ENCODE measurements at places on chromosomes 2 and 18.

DNA sequence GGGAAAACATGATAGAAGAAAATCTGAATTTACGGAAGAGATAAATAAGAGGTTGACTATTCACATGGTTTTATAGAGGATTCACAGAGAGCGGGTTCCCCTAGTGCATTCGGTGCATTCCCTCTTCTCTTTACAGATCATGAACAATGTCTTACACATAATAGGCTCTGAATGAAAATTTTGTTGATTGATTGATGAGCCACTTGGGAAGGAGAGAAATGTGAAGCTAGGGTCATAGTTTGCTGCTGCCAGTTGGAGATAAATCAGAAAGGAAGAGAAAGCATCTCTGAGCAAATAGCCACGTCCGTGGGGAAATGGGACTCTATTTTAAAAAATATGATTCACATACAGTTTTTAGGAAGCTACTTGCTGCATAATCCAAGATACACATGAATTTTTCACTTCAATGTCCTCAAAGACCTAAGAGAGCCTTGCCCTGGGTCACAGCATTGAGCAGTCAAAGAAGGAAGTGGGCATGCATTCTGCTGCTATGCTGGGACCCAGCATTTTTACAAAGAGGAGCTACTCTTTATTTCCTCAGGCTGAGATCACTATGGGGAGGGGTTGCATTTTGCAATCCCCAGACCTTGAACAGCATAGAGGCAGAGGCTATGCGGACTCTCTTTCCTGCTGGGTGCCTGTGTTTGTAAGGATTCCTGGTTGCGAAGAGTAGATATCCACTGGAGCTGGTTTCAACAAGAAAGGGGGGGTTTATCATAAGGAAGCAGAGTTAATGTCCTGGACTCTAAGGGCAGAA is 395.3 kb downstream of the TSN start:
- no peak for DNase-seq

- DNase-seq = no peak
Measured at GRCh38 chr2:169291517-169291916, 70.8 kb downstream of the LRP2 start.

DNA sequence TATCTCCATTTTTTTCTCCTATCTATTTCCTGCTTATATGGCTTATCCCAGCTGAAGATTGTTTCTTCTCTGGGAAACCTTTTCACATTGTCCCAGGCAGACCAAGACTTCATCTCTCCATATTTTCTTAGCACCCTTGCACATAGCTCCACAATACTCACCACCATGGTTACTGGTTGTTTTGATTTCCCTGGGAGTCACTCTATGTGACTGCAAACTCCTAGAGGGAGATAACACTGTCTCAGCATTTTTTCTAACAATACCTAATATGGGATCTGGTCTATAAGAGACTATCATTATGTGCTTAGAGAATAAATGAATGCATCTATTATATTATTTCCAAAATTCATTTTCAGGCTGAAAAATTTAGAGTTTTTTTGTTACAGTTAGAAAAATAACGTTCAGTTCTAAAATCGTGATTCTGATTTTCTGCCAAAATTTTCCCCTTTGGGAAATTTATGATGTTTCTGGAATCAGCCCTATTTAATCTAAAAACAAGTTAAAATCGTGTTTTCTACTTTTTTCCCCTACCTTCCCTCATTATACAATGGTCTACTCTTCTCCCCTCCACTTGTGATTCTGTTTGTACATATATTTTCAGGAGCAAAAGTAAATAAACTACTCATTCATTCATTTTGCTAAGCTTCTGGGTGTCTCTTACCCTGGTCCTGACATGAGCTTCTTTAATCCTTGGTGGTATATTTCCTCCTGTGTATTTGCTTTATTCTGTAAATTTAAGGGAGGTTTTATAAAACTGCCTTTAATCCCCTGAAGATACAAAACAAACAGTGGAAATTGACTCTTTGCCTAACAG is 95.4 kb downstream of the HNMT start:
- DNase-seq = no peak

DNA sequence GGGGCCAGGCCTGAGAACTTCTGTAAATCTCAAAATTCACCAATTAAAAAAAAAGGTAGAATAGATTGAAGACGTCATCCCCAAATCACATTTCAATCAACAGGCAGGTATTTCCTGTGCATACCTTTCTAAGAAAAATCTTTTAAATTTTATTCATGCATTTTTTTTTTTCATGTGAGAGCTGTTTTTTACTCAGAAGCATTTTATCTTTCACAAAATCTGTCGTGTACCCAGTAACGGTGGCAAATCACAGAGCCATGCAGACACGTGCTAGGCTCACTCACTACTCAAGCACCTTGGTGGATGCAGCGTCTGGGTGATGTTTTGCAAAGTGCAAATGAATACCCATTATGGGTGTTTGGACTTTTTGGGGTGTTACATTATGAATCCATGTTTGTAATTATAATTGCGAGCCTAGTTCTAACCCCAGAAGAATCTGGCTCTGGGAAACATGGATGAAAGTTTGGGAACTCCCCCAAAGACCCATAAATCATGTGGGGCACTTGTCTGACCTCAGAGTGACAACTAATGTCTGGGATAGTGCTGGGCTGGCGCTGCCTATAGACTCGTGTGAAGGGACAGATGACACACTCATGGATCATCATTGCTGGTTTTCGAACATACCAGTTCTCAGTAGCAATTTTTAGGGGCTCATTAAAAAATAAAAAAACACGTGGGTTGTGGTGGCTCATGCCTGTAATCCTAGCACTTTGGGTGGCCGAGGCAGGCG is 335.2 kb downstream of the LPIN1 start:
- no peak for DNase-seq

- no peak for DNase-seq
Measured at GRCh38 chr18:32049393-32050171, 31.0 kb downstream of the RNF125 start.

GRCh38 chr18:11323359-11323819 is 174.0 kb upstream of the PIEZO2 start:
- no peak for DNase-seq

DNA sequence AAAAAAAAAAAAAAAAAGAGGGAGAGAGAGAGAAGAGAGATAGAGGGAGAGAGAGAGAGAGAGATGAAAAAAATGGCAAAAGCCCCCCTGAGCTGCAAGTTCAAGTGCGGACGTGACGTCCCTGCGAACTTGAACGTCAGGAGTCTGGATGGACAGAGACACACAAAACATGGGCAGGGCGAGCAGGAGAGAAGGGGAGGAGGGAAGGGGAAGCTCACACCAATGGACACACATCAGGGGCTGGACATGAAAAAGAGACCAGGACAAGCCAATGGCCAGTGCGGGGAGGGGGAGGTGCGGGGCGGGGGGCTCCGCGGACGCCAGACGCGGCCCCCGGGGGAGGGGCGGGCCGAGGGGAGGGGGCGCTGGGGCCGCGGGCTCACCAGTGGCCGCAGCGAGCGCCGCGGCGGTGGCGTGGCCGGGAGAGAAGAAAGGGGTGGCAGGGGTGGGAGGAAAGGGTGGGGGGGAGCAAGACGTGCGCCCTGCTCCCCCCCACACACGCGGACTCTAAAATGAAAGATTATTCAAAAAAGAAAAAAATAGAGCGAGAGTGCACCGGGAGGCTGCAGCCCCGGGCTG is at the start of gene BCL11A:
BCL11A (minus strand) TSS at position 160 of the 579 bp plus-strand sequence. CDS start 384 bp downstream, outside the sequence.
- no peak for DNase-seq

GRCh38 chr2:163207693-163208370 is 369.3 kb upstream of the KCNH7 start:
- no peak for DNase-seq

DNA sequence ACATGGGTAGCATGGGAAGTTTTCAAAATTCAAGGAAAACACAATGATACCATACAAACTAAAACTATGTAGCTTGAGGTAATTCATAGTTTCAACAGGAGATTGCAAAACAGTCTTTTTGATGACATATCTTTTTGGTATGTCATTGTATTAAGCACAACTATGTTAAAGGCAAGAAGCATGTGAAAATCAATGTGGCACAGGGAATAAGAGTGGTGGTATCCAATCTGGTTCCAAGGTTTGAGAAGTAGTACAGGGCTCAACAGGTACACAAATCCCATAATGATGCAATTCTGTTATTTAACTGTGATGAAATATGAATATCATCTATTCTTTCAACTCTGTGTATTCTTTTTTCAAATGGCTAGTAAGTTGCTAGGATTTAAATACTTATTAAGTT is 16.4 kb upstream of the DLX2 start:
- DNase-seq = no peak

DNA sequence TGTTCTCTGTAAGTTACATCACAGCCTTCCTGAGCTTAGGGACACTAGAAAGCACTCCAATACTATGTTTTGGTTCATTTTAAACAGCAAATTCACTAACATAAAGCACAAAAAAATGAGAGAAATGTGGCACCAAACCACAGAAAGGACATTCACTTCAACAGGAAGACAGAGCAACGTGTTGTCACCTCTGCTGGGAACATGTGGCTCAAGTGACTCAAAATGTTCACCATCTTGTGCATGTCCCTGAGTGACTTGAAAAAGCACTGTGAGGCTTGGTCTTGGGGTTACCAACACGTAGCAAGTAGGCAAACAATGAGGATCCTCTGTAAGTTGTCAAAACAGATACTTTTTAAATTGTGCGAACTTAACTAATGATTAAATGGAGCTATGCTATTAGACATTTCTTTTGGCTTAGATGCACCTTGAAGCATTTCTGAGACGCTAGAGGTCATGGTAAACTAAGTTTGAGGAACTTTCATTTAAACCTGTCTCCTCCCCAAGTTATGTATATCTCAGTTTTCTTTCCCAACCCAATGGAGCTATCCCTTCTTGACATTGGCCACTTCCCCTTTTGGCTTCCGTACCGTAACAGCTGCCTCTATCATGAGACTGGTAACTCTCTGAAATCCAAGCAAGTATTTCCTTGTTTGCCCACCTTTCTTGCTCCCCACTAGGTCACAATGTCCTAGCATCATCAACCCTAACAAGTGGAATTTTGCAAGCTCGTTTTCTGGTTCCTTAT is 14.0 kb upstream of the ST6GAL2 start:
- DNase-seq = no peak

GRCh38 chr2:9308186-9308955 is 101.8 kb downstream of the ASAP2 start:
- DNase-seq = no peak

- no peak for DNase-seq
Measured at GRCh38 chr18:37445368-37445767, 120.2 kb downstream of the CELF4 start.

- DNase-seq = no peak
Measured at GRCh38 chr2:17719562-17720371, 33.8 kb downstream of the SMC6 start.

DNA sequence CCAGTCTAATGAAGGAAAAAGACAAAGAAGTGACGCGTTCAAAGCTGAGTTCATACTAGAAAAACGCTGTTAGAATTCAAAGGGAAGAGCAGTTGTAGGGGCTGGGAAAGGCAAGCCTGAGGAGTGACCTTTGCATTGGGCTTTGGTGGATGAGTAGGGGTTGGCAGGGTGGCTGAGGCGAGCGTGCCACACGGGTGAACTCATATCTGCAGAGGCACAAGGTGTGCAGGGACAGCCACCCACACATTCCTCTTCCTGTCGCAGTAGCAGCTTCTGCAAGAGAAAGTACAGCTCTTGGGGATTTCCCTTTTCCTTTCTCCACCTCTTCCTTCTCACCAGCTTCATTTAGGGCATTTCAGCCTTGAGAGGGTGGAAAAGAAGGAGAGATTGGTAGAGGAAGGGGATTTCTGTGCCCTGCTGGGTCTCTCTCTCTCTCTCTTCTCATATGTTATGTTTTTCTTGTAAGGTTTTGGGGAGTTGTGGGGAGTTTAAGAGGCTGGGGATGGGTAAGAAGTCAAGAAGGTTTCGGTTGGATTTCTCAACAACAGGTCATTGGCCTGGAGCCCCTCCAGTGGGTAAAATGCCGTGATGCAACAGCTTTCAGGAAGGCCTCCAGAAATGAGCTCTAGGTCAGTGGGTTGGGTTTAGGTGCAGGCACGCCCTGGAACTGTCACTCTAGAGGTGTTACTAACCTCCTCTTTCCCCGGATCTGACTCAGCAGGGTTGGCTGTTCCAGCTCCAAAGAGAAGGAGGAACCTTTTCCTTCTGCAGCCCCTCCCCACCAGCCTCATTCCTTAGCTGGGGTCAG is 40.1 kb downstream of the ODC1 start:
- no peak for DNase-seq

GRCh38 chr2:42809131-42809818 is 16.9 kb upstream of the HAAO start:
- no peak for DNase-seq

DNA sequence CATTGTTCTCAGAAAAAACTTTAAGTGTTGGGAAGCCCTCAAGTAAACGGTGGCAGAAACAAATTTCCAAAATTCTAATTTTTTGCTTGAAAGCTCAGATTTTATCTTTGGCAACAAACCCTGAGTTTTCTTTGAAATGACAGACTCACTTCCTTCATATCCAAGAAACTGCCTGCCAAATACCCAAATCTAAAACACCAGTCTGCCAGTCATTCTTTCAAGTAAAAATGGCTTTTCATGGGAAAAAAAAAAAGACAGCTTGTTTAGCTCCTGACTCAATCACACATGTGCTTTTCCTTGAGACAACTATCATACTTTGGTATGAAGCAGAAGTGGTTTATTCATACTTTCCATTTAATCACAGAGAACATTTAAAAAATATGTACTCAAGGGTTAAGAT is 40.6 kb upstream of the CSRNP3 start:
- DNase-seq = no peak

- no peak for DNase-seq
Measured at GRCh38 chr2:230823264-230823964, 41.3 kb upstream of the ITM2C start.

DNA sequence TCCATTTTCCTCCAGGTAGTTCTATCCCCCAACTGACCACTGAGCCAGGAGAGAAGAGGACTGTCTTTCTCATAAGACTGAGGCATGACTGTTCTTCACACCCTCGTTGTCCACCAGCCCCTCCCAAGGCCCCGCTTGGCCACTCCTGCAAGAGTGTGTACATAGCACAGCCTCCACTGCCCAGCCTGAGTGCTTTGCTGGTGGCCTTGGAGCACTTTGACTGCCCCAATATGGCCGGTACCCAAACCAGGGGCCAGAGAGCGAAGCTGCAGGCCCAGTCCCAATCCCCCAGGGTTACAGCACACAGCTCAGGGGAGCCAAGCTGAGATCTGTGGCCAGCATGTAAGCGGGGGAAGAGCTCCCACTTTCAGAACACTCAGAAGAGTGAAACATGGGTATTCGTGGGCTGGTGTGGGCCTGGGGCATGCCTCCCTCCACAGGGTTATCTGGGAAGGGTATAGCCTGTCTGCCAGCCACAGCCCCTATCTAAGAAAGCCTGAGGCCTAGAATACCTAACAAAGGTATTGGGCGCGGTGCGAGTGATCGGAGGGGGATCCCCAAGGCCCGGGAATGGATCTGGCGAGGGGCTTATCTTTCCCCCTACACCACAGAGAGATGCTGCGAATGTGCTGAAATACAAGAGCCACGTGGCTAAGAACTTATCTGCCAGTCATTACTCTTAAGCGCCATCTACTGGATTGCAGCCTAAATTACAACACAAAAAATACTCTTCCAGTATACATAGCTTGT is 163.8 kb downstream of the WDPCP start:
- DNase-seq = no peak

GRCh38 chr2:49686897-49687442 is 532.7 kb upstream of the FSHR start:
- DNase-seq = no peak

Data from stimulated activated CD4-positive, alpha-beta T cell treated with anti-CD3 and anti-CD28 coated beads, Interleukin-1b, Interleukin-23, amount 100 ng/mL, for 1 hour (primary cell).